ENCODE measurements at places on chromosomes 6 and 20. TPM values are rescaled to one million over a fixed set of nuclear protein-coding genes. Genes with fewer than 3 reads are reported as not detected.

The SCUBE3 gene
- 7.3 TPM for polyA plus RNA-seq

The TPD52L1 gene
- 8.9 TPM for polyA plus RNA-seq

The CST1 gene
- polyA plus RNA-seq, result not detected

The CFAP61 gene
- polyA plus RNA-seq, result 0.42 TPM

The AGPAT4 gene
- polyA plus RNA-seq, result 42.6 TPM

The HUS1B gene
- polyA plus RNA-seq, result 1.8 TPM

The ANGPT4 gene
- polyA plus RNA-seq, result not detected

The TPMT gene
- polyA plus RNA-seq, result 5.7 TPM

The ATP6V1G2 gene
- 56.7 TPM for polyA plus RNA-seq

The C6orf58 gene
- 0.52 TPM for polyA plus RNA-seq
